Erythroblast (primary cell): ENCODE measurements at places on chromosomes 11 and 22.

- DNase-seq: no peak
These were observed 36.9 kb upstream of the POLA2 start for GRCh38 chr11:65224930-65225278.

- DNase-seq: no peak
These were observed 5.8 kb upstream of the GNAZ start for GRCh38 chr22:23064381-23065068.

- peak; percentile 84 for DNase-seq
These were observed 16.6 kb downstream of the GDPD5 start for GRCh38 chr11:75509020-75509720.

DNA sequence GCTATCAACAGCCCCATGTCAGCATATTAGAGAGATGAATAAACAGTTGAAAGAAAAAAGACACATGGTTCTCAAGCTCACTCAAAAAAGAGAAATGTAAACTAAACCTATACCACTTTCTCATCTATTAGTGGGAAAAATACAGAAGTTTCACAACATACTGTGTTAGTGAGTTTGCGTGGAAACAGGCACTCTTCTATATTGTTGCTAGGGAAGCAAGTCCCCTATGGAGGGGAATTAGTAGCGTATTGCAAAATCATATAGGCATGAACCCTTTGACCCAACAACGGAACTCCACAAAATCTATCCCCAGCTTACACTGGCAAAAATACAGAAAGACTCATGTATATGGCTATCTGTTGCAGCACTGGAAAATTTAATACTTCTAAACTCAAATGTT lies 14.2 kb upstream of the RFPL2 start:
- no peak for DNase-seq

GRCh38 chr11:128520888-128521681 lies 66.3 kb downstream of the ETS1 start:
- DNase-seq: no peak

GRCh38 chr22:32691101-32691500 lies 110.4 kb upstream of the TIMP3 start:
- no peak for DNase-seq

DNA sequence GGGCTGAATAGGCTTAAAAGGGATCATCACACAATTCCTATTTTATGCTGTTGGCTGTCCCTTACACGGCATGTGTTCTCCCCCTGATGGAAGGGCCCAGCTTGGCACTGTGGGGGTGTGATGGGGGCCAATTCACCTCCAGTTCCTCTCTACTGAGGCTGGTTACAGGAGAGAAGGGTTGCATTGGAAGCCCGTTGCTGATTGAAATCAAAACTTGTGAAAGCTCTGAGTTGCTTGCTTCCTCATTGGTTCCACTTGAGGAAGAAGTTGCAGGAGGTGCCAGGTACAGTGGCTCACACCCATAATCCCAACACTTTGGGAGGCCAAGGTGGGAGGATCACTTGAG lies 13.3 kb upstream of the PRG2 start:
- no peak for DNase-seq
